ENCODE measurements at places on chromosomes 13 and 19. TPM values are rescaled to one million over a fixed set of nuclear protein-coding genes. Genes with fewer than 3 reads are reported as not detected.

FFAR1 gene
- not detected for total RNA-seq

GRCh38 chr13:75294110-75294509, 187.9 kb downstream of the TBC1D4 start:
- no peak for DNase-seq

SLC10A2 gene
- not detected for total RNA-seq

- DNase-seq: no peak
Observed at GRCh38 chr13:41550276-41550675, 92.9 kb downstream of the RGCC start.

GRCh38 chr19:4059891-4060620, 6.6 kb downstream of the ZBTB7A start:
- DNase-seq: peak; percentile 44

GRCh38 chr13:41471785-41472184, 14.4 kb downstream of the RGCC start:
- DNase-seq: no peak

ZNF610 gene
- 2.5 TPM for total RNA-seq

GRCh38 chr19:40057166-40057565, 1.1 kb upstream of the ZNF780B start:
- DNase-seq: no peak

- DNase-seq: no peak
Observed at GRCh38 chr13:114002009-114002544, 28.2 kb upstream of the C13orf46 start.
